ENCODE measurements at places on chromosomes 5 and 9.

DNA sequence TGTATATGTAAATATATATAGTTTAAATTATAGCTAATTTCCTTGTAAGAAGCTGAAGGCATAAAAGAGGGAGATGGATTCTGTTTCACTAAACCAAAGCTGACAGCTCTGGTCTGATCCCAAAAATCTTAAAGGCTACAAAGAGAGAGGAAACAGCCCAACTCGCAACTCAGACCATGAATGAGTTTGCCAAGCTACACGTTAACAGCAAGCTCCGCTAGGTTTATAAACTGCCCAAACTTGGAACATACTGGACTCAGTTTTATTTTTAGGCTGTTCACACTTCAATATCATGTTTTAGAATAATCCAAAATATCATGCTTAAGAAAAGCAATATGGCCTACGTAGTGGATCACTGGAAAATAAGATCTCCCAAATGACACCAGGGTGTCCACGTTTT lies 318.3 kb upstream of the RPS23 start:
- DNase-seq, result no peak

DNA sequence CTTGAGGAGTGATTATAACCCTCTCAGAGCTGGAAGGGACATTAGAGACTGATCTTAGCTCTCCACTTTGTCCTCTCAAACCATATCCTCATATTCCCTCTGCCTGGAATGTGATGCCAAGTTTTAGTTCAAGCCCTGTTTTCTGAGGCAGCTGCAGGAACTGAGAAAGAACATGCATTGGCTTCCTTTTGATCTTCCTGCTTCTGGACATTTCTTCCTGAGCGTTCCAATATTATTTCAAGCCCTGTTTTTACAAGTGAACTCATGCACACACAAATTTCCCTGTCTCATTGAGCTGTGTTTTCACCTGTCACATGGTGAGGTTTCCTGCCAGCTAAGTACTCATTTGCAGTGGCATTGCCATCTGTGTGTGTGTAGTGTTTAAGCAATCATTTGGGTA lies 17.0 kb downstream of the FOCAD start:
- no peak for DNase-seq

GRCh38 chr5:31617867-31618266 lies 21.1 kb upstream of the PDZD2 start:
- no peak for DNase-seq

DNA sequence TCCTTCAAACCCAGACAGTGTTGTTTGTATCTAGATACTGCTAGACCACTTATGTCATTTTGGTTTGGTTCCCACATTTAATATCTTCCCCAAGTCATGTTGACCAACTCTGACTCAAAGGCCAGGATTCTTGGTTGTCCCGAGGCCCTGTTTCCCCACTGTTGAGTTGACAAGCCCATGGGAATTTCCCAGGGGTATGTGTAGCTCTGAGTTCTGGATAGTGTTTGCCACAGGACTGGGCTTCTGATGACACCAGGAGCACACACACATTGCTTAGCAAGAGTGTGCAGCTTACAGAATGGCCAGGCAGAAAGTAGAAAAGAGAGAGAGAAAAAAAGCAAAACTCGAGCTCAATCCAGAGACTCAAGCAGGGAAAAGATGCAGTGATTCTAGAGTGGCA lies 214.4 kb downstream of the NXNL2 start:
- DNase-seq, result no peak

DNA sequence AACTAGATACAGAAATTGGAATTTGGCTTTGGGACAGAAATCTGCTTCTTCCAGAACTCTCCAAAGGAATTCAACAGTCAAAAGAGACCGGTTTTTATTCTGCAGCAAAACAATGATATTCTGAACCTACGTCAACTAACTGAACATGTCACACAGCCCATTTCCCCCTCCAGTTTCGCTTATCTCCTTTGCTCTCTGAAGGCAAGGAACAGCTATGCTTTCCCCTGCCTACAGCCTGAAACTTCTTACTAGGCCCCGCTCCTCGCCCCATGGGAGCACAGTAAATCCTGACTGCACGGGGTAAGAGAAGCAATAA lies 488 bp downstream of the SKIC3 start:
- no peak for DNase-seq

GRCh38 chr9:113590991-113591898 lies 127.7 kb downstream of the RGS3 start:
- peak; percentile 81 for DNase-seq

GRCh38 chr5:154473581-154474283 lies 4.3 kb downstream of the HAND1 start:
- no peak for DNase-seq

DNA sequence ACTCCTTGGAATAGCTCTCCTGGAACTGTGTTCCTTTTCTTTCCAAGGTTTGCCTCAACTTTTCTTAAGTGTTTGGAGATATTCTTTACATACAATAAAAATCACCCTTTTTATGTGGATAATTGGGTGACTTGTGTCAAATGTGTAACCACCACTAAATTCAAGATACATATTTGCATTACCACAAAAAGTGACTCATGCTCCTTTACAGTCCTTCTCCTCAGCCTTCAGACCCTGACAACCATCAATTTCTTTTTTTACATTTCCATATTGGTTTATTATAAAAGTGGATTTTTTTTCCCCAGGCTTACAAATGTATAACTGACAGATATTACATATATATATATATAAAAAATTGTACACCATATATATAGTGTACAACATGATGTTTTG lies 372.0 kb upstream of the KCNN2 start:
- no peak for DNase-seq

DNA sequence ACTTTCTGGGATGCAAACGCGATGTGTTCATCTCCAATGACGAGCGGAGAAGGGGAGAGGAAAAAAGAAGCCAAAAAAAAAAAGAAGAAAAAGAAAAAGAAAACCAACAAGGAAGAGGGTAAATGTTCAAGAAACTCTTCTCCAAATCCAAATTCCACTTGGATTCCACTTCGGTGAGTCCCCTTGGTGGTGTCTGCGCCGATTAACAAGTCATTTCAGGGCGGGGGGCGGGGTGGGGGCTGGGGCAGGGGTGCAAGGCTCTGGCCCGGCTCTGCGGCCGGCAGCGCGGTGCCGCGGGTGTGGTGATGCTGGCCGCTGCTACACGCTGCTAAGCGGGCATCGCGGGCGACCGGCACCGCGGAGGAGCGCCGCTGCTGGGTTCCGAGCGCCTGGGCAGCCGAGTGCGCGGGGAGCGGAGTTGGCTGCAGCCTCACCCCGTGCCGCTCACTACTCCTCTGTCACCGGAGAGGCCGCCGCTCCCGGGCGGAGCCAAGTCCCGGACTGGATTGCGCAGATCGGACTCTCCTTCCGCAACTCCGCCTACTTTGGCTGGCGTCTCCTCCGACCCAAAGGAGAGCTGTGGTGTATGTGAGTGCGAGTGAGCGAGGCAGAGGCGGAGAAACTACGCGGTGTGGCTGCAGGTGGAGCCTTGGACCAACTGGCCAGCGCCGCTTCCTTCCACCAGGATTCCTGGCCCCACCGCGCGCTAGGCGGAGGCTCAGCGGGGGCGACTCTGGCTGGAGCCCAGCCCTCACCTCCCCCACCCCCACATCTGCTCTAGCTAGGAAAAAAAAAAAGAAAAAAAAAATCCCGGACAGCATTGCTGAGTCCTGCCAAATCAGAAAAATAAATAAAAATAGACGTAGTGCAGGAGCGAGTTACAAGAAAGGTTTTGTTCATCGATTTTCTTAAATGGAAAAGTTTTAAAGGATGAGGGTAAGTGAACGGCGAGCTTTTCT lies at the start of gene SEMA6A:
SEMA6A (minus strand) TSS at position 457 of the 959 bp plus-strand sequence. CDS start 69,879 bp downstream, outside the sequence.
- peak; percentile 83 for DNase-seq

GRCh38 chr9:132783006-132783405 lies 95.1 kb downstream of the AK8 start:
- no peak for DNase-seq

- DNase-seq, result no peak
These were observed 1.3 kb downstream of the CDX1 start for GRCh38 chr5:150167908-150168307.

DNA sequence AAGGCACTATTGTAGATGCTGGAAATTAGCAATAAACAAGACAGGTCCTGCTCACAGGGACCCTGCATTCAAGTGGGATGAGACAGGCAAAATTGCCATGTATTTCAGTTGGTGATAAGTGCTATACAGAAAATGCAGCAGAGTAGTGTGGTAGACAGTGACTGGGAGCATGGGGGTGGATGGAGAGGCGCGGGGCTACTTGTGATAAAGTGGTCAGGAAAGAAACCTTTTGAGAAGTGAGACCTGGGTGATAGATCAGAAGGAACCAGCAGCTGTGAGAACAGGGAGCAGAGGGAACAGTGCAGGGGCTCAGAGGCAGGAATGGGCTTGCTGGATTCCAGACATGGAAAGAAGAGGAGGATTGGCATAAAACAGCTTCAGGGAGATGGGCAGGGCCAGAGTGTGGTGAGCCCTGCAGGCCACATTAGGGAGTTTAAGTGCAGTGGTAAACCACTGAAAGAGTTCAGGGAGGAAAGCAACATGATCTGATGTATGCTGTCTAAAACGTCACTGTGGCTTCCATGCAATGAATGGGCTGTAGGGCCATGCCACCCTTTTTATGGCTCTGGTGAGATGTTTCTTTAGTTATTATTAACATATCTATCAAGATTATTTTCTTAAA lies 7.3 kb downstream of the CRHBP start:
- DNase-seq, result peak; percentile 28

DNA sequence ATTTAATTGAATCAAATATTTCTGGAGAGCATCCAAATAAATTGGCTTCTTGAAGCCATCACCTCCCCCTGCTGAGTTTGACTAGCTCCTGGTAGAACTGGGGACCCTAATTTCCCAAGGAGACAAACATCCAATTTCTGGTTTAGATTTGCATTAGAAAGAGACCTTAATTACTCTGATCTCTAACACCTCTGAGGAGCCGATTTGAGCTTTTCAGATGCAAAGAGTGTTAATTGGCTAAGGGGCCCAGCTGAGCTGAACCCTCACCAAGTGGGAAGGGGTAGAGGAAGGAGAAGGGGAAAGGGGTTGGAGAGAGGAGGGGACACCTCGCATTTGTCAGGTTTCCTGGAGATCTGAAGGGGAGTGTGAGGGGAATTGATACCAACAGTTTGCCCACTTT lies 145.4 kb upstream of the SHB start:
- no peak for DNase-seq

DNA sequence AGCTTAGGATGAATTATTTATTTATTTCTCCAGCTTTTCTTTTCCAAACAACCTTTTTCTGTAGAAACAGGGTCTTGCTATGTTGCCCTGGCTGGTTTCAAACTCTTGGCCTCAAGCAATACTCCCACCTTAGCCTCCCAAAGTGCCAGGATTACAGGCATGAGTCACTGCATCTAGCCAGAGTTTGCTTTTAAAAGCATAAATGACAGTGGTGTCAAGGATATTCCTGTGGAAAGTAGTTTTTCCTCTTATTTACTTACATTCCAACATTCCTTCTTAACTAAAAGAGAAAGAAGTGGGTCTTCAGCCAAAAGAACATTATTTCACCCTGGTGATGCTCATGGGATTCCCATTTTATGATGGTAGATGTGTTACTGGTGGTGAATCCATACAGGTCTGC lies 62.4 kb downstream of the GRIA1 start:
- no peak for DNase-seq

DNA sequence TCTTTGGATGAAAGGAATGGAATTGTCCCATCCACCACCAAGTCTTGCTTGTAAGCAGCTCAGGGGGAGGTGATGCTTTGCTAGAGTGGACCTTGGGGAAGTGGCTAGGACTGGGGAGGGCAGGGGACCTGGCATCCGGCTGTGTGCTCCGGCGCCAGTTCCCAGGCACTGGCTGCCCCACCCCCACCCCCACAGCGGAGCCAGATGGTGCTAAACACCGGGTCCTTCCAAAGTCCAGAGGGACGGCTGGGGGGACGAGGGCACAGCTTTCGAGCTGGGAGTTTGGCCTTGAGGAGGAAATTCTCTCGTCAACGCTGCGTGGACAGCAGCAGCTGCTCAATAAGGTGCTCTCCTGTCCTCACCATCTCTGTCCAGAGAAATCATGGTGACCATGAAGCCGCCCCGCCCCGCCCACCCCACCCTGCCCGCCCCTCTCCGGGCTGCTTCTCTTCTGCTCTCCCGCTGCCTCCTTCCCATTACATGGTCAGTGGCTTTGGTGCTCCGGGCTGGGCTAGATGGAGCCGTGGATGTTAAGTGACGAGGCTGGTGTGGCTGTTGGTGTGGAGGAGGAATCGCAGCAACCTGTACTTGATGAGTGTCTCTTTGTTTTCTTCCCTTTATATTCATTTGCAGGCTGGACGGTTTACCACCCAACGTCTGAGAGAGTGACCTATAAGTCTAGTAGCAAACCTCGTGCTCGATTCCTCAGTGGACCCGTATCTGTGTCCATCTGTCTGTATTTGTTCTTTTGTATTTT lies 115.7 kb downstream of the WNK2 start:
- DNase-seq, result peak; percentile 3

GRCh38 chr9:36867672-36868471 lies 166.2 kb downstream of the PAX5 start:
- DNase-seq, result no peak

DNA sequence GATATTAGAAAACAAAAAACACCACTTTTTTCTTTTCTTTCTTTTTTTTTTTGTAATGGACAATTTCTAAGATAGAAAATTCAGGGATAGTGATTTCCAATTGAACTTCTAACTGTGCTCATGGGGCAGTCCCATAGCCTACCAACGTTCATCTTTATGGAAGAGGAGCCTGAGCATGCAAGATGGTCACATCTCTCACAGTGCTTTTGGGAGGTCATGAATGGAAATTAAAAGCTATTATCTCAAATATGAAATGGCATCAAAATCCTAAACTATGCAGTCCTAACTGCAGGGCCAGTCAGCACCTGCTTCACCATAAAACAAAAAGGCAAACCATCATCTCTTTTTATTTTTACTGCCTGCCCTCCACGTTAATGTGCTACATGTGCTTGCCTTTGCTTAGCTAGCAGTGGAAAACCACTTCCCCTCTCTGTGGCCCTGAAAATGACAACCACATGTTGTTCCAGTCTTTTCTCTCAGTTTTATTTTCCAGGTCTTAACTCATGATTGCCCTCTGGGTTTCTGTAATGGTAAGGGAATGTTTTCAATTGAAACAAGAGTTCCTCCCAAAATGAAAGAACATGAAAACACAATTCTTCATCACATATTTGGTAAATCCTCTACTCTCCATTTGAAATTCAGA lies 16.7 kb downstream of the IFNB1 start:
- DNase-seq, result no peak

DNA sequence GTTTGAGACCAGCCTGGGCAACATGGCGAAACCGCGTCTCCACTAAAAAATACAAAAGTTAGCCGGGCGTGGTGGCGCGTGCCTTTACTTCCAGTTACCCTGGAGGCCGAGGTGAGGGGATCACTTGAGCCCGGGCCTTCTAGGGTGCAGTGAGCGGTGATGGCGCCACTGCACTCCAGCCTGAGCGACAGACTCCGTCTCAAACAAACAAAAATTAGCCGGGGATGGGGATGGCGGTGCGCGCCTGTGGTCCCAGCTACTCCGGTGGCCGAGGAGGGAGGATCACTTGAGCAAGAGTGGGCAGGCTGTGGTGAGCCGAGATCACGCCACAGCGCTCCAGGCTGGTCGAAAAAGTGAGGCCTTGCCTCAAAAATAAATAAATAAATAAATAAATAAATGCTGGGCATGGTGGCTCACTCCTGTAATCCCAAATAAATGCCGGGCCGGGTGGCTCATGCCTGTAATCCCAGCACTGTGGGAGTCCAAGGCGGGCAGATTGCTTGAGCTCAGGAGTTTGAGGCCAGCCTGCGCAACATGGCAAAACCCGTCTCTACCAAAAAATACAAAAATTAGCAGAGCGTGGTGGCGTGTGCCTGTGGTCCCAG lies 16.0 kb upstream of the NSD1 start:
- DNase-seq, result no peak

GRCh38 chr9:98101416-98101815 lies 17.6 kb downstream of the TRIM14 start:
- no peak for DNase-seq
